ENCODE measurements at places on chromosomes 16 and 17.

GRCh38 chr16:23803591-23804123 lies 32.1 kb upstream of the PRKCB start:
- peak; percentile 48 for DNase-seq

DNA sequence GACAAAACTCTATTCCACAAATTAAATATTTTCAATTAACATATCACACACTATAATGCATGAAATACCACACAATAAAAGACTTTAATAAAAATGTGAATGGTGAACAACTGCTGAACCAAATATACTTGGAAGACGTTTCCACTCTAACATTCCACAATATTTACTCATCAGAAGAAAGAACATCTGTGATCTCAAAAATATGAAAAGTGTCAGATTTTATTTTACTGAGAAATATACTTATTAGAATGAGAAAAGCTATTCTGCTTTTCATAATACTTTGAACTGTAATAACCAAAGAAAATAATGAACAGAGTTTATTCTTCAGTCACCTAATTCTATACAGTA lies 181.8 kb upstream of the AXIN2 start:
- no peak for DNase-seq

GRCh38 chr16:58119509-58119845 lies 9.7 kb downstream of the CFAP20 start:
- DNase-seq, result peak; percentile 13

DNA sequence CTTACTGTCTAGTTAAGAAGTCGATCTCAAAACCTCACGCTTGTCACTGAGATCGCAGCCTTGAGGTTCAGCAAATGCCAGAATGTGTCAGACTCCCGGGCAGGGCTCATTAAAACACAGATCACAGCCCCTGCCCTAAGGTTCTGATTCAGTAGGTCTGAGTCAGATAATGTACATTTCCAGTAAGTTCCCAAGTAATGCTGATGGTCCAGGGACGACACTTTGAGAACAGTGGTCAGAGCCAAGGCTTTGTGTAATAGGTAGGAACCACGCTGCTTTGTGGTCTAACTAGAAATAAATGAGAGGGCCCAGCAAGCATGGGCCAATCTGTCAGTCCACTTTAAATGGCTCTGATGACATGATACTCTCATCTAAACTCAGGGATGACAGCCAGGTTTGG lies 228.6 kb downstream of the ZFHX3 start:
- no peak for DNase-seq

DNA sequence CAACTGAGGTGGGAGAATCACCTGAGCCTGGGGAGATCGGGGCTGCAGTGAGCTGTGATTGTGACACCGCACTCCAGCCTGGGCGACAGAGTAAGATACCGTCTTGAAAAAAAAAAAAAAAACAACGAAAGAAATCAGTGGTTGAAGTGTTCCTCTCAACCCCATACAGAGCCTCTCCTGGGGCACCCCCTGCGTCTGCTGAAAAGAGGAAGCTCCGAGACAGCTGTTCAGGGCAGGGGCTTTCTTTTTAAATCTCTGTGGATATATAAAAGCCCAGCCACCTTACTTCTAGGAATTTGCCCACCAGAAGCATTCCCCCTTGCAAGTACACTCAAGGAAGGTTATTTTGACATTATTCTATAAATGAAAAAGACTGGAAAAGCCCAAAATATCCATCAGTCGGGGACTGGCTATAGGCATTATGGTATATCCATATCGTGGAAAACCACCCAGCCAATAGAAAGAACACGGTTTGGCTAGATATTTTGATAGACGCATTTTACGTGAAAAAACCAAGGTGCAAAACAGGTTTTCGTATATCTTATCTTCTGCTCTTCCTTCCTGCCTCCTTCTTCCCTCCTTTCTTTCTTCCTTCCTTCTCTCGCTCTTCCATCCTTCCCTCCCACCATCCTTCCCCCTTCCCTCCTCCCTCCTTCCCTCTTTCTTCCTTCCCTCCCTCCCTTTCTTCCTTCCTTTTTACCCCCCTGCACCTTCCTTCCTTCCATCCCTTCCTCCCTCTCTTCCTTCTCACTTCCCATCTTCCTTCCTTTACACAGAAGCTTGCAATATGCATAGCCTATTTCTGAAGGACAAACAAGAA lies 9.2 kb upstream of the CCL22 start:
- DNase-seq, result no peak

DNA sequence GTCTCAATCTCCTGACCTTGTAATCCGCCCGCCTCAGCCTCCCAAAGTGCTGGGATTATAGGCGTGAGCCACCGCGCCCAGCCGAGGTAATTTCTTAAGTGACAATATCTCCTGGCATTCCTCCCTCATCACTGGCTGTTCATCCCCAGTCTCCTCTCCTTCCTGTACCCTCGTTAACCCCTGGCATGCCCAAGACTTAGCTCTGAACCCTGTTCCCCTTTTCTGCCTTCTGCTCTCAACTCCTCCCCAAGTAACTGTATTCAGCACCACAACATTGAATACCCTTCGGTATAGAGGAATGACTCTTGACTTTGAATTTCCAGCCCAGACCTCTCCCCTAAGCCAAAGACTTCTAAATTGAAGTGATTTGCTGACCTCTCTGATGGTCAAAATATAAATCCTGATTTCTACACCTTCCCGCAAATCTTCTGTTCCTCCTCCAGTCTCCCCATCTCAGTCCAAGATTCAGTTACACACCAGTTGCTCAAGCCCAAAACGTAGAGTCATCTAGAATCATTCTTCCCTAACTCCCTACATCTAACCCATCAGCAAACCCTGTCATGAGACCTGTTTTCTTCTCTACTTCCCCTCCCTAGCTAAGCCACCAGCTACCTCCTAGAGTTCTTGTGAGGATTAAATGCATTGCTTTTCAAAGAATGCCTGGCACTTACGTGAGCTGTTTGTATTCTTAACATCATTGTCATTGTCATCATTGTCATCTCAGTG lies 14.8 kb downstream of the PMP22 start:
- no peak for DNase-seq

- DNase-seq, result no peak
Measured at GRCh38 chr17:11023639-11024479, 186.0 kb upstream of the PIRT start.

GRCh38 chr16:52022177-52022576 lies 524.8 kb downstream of the TOX3 start:
- no peak for DNase-seq

DNA sequence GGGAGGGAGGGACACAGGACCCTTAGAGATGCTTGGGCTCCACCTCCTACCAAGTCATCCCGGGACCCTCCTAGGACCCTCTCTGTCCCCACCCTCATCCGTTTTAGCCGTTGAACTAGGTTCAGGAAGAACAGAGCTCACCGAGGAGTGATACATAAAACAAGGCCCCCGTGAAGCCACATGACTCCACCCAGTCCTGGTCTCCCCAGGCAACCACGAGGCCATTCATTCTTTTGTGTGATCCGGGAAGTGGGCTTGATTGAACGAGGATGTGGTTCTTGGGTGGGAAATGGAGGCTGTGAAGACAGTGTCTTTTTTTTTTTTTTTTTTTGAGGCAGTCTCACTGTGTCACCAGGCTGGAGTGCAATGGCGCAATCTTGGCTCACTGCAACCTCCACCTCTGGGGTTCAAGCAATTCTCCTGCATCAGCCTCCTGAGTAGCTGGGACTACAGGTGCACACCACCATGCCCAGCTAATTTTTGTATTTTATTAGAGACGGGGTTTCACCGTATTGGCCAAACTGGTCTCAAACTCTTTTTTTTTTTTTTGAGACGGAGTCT lies 14.8 kb downstream of the TRARG1 start:
- DNase-seq, result no peak

GRCh38 chr16:82056550-82056896 lies 21.5 kb downstream of the HSD17B2 start:
- DNase-seq, result no peak

- no peak for DNase-seq
Measured at GRCh38 chr17:15081008-15081407, 184.1 kb downstream of the PMP22 start.

DNA sequence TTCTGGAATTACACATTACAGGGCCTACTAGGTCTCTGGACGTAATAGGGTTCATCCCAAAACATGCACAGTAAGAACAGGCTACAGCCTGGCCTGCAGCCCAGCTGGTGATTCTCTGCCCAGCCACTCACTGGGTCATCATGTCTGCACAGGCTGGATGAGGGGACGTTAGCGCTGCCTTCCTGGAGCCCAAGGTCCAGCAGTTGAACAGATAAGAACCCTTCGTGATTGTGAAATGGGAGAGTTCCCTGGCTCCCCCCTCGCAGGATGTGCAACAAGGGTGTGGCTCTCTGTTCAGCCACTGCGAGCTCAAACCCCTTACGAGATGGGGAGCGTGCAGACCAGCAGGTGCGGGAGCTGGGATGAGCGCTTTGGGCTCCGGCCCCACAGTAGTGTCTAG lies 200.0 kb upstream of the CDH5 start:
- DNase-seq, result no peak

Data from hippocampal formation (tissue), 2 donors.